AG09309 (cell line): ENCODE measurements at places on chromosomes 4 and X.

DNA sequence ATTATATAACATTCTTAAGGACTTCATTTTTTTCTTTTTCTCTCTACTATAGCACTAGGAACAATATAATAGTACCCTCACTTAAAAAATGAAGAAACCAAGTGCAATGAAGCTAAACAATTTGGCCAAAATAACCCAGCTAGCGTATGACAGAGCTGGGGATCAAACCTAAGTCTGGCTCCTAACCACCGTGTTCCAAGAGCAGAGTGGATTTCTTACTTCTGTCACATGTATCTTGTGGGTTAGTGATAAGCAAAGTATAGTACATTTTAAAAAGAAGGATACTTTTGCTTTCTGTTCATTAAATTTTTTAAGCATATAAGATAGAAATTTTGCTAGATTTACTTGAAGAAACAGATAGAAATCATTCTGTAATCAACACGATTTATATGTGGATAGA is 11.5 kb downstream of the LIMCH1 start:
- no peak for DNase-seq

GRCh38 chr4:925171-925570 is 6.9 kb downstream of the GAK start:
- no peak for DNase-seq

DNA sequence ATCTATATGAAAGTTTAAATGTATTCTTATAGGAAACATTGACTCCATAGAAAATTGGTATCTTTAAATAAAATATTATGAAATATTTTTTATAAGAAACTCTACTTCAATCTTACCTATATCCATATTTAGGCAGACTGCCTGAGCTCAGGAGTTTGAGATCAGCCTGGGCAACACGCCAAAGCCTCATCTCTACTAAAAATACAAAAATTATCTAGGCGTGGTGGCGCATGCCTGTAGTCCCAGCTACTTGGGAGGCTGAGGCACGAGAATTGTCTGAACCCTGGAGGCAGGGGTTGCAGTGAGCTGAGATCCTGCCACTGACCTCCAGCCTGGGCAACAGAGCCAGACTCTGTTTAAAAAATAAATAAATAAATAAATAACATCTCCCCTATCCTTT is 47.5 kb downstream of the PABPC4L start:
- DNase-seq = no peak

DNA sequence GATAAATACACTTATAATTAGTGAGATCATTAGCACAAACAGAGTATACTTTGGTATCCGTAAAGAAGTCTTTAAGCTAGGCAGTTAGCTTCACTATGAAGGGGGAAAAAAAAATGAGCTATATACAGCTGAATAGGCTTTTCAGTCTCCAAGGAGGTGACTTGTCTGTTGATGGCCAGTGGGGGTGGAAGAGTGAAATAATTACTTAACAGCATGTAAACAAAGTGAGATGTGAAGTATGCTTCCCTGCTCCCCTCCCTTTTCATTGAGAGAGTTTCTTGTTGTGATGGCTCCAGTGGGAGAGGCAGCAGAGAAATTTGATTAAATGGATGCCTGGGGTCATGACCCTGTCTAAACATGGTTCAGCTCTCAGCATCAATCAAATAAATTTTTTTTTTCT is 180.9 kb downstream of the DACH2 start:
- no peak for DNase-seq

- DNase-seq = no peak
Observed at GRCh38 chr4:12703036-12703435, 781.1 kb downstream of the RAB28 start.
